ENCODE measurements at places on chromosomes 16 and 17. TPM values are rescaled to one million over a fixed set of nuclear protein-coding genes. Genes with fewer than 3 reads are reported as not detected.

The MPO gene
- 0.23 TPM for total RNA-seq

The DNAAF1 gene
- 0.07 TPM for total RNA-seq

The ALOX12B gene
- 0.34 TPM for total RNA-seq

The ADAM11 gene
- total RNA-seq: 2.3 TPM

The SHCBP1 gene
- total RNA-seq: 21.8 TPM

The DHRS7C gene
- not detected for total RNA-seq

The OR1F1 gene
- total RNA-seq: not detected

The RND2 gene
- total RNA-seq: 1.2 TPM

The TBC1D3 gene
- total RNA-seq: not detected

The RBBP6 gene
- total RNA-seq: 42.2 TPM

The ZP2 gene
- total RNA-seq: not detected

The ARHGDIG gene
- 1.9 TPM for total RNA-seq

The PRKCB gene
- not detected for total RNA-seq

The TBC1D3H gene
- total RNA-seq: not detected

The OR4D1 gene
- total RNA-seq: not detected

The SLFN12 gene
- total RNA-seq: not detected

The GRB2 gene
- total RNA-seq: 115 TPM

The LIG3 gene
- total RNA-seq: 55.3 TPM

The ECI1 gene
- total RNA-seq: 135 TPM

The CTU2 gene
- 44.3 TPM for total RNA-seq

The PMFBP1 gene
- 5.6 TPM for total RNA-seq

Data from Caco-2 (cell line).